ENCODE measurements at places on chromosomes 12 and 14.

DNA sequence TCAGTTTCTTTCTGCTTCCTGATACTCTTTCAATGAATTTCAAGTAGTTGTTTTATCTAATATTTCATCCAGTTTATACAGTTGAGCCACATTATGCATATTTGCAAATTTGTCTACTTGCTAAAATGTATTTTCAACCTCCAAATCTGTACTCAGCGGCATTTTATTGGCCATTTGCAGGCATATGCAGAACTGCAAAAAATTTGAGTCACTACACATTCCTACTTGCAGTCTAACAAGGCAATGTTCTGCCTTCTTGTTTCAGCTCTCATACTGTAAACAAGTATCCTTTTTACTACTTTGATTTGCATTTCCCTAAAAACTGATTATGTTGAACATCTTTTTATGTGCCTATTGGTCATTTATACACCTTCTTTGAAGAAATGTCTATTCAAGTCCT is 55.0 kb downstream of the POLR3B start:
- no peak overlapping the region for H3K4me3 ChIP-seq
- peaks cover 28% of the 10 kb centered on the region for H3K36me3 ChIP-seq
- no peak overlapping the region for H3K27ac ChIP-seq
- H3K4me1 ChIP-seq = no peaks in the 10 kb centered on the region
- H3K27me3 ChIP-seq = no peaks in the 10 kb centered on the region
- no peak for DNase-seq

DNA sequence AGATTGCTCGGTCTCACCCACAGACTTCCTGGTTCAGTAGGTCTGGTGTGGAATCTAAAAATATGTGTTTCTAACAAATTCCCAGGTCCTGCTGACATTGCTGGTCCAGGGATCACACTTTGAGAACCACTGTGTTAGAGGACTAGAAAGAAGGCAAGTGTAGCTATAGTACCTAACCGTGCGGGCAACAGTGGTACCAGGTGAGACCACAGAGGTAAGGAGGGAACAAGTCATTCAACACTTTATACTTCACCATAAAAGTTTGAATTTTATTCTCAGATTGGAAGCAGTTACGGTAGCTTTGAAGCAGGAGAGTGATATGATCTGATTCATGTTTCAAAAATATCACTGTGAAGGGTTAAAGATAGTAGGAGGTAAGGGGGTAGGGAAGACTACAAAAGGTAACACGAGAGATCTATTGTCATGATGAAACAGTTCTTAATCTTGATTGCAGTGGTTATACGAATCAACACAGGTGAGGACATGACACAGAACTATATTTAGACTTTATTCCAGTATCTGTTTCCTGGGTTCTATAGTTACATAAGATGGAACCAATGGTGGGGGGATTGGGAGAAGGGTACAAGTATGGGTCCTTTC is 73.5 kb downstream of the CDK17 start:
- peaks cover 14% of the 10 kb centered on the region for H3K36me3 ChIP-seq

DNA sequence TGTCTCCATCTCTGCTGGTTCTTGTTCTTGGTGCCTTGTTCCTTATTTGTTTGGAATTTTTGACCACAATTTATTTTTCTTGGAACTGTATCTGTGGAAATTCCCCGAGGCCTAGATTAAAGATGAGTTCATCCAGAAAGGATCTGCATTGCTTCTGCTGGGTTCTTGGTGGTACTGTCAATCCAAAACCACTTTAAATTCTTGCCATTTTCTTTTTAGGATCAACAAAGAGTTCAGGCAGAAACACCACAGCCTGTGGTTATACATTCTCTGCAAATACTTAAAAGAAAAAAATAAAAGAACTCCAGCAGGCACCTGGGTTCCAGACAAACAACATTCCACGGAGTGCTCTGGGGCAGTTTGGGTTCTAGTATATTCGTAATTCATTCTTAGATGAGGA is 6.0 kb upstream of the VAMP1 start:
- no peak overlapping the region for H3K4me3 ChIP-seq
- no peak for DNase-seq
- H3K27ac ChIP-seq = no peak overlapping the region
- no peaks in the 10 kb centered on the region for H3K27me3 ChIP-seq

- H3K27ac ChIP-seq = no peak overlapping the region
- no peak for DNase-seq
- peaks cover 15% of the 10 kb centered on the region for H3K27me3 ChIP-seq
Observed at GRCh38 chr14:76500480-76500879, 124.5 kb downstream of the ESRRB start.

DNA sequence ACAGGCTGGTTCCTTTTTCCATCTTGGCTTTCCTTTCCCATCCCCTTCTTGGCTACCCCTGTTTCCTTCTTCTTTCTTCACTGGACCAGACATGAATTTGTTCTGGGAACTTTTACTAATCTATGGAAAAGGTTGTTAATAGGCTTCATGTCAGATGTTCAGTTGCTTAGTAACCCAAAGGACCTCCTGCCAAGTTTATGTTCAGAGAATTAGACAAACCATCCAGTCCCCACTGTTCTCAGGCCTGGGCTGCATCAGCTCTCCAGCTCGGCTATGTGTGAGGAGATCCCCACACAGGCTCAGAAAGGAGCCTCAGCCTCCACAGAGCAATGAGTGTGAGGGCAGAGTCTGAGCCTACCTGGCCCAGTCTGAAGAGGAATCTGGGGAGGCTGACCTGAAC is 78.0 kb downstream of the AKAP6 start:
- no peak overlapping the region for H3K27ac ChIP-seq
- H3K27me3 ChIP-seq = peaks cover 5% of the 10 kb centered on the region
- no peak for DNase-seq
- H3K4me3 ChIP-seq = no peak overlapping the region

GRCh38 chr12:51036279-51036678 is 10.1 kb upstream of the SLC11A2 start:
- no peaks in the 10 kb centered on the region for H3K4me1 ChIP-seq
- H3K4me3 ChIP-seq = no peak overlapping the region
- no peak overlapping the region for H3K27ac ChIP-seq
- DNase-seq = no peak
- H3K36me3 ChIP-seq = no peaks in the 10 kb centered on the region
- no peaks in the 10 kb centered on the region for H3K27me3 ChIP-seq

DNA sequence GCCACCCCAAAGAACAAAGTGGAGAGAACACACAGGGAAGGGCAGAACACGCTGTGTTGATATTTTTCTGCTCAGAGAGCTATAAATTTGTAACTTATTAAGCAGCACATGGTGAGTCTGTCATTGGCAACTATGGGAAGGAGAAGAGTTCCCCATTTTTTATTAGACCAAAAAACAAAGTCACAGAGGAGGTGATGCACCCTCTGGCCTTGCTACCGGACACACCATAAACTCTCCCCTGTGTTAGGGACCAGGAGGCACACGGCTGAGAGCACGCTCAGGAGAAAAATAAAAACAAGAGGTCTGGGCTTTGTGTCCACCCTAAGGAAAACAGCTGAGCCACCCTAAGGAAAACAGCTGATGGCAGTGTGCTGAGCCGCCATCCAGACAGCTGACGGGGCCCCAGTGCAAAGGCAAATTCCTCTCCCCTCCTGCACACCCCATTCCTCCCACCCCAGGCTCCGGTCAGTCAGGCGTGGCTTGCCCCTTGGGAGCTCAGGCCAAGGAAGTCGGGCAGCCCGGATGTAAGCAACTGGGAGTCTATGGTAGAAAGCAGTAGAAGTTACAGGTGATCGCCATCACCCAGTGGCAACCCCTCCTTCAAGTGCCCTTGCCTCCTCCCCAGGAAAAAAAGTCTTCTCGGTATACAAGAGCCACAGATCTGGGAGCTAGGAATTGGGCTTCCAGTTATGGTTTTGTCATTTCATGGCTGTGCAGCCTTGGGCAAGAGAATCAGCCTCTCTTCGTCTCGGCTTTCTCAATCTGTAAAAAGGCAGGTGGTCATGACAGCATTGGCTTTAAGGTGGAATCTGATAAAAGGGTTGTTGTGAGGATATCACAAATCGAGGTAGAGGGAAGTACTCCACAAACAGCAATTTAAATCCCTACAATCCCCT is 2.4 kb downstream of the PXN start:
- H3K36me3 ChIP-seq = no peaks in the 10 kb centered on the region
- DNase-seq = no peak
- H3K27me3 ChIP-seq = peaks cover 18% of the 10 kb centered on the region
- H3K4me1 ChIP-seq = peaks cover 19% of the 10 kb centered on the region

DNA sequence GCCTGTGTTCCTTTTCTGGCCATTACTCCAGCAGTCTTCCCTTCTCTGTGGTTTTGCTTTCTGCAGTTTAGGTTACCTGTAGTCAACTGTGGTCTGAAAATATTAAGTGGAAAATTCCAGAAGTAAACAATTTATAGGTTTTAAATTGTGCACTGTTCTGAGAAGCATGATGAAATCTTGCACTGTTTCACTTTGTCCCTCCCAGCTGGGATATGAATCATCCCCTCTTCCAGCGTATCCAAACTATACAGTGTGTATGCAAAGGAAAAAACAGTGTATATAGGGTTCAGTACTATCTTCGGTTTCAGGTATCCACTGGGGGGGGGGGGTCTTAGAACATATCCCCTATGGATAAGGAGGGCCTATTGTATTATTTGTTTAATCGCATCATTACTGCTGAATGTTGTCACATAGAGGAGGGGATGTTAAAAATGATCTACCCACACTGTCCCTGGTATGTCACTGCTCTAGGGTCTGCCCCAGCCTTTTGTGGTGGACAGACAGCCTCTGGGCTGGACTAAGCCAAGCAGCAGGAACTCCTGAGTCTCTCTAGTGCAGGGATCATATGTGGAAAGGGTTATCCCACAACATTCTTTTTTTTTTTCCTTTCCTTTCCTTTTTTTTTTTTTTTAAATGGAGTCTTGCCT is 109.1 kb upstream of the MAX start:
- no peak for DNase-seq
- peaks cover 48% of the 10 kb centered on the region for H3K4me1 ChIP-seq
- H3K27me3 ChIP-seq = no peaks in the 10 kb centered on the region
- peaks cover 4% of the 10 kb centered on the region for H3K36me3 ChIP-seq
- peak overlapping the region; percentile 53 for H3K27ac ChIP-seq
- H3K4me3 ChIP-seq = no peak overlapping the region

GRCh38 chr14:89624500-89625156 is 207.6 kb upstream of the FOXN3 start:
- no peak overlapping the region for H3K27ac ChIP-seq
- DNase-seq = no peak
- H3K36me3 ChIP-seq = no peaks in the 10 kb centered on the region

DNA sequence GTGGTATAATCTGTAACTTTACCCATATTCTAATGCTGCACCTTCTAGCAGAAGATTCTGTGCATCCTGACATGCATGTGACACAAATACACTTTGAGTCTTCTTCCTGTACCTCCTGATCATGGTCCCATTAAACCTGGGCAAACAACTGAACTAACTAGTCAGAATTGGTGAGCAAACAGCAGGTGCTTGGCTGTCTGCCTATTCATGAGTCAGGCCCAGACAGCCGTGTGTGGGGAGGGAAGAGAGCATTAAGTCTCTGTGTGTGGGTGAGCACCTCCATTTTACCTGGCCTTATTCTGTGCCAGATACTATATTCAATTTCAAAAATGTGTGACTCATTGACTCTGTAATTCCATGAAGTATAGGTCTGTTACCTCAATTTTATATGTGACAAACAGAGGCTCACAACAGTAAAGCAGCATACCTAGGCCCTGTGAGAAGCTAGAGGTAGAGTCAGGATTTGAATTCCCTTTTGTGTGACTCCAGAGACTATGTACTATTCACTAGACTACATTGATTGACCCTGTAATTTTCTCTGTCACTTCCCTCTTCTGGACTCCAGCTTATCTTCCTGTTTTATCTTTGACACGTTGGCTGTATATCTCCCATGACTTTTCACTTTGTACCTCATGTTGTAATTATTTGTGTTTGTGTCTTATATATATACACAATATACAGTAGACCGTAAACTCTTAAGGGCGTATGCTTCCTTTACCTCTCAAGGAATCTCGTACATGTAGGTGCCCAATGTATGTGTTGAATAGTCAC is 32.2 kb downstream of the SUSD6 start:
- H3K36me3 ChIP-seq = peaks cover 38% of the 10 kb centered on the region
- H3K4me1 ChIP-seq = peaks cover 52% of the 10 kb centered on the region
- H3K27me3 ChIP-seq = no peaks in the 10 kb centered on the region

- no peaks in the 10 kb centered on the region for H3K36me3 ChIP-seq
- H3K27me3 ChIP-seq = peaks cover 12% of the 10 kb centered on the region
- no peak for DNase-seq
- H3K4me3 ChIP-seq = no peak overlapping the region
Observed at GRCh38 chr14:55873169-55873568, 245.0 kb upstream of the PELI2 start.

GRCh38 chr14:51607711-51608110 is 44.0 kb upstream of the FRMD6 start:
- DNase-seq = no peak
- no peak overlapping the region for H3K27ac ChIP-seq
- H3K27me3 ChIP-seq = peaks cover 11% of the 10 kb centered on the region
- H3K4me3 ChIP-seq = no peak overlapping the region
- no peaks in the 10 kb centered on the region for H3K4me1 ChIP-seq
- H3K36me3 ChIP-seq = no peaks in the 10 kb centered on the region

- H3K27ac ChIP-seq = no peak overlapping the region
- no peak for DNase-seq
- no peak overlapping the region for H3K4me3 ChIP-seq
Observed at GRCh38 chr14:42174357-42174756, 567.7 kb downstream of the LRFN5 start.

All from memory B cell (primary cell).